ENCODE measurements at places on chromosomes 2 and 18. TPM values are rescaled to one million over a fixed set of nuclear protein-coding genes. Genes with fewer than 3 reads are reported as not detected.

DNA sequence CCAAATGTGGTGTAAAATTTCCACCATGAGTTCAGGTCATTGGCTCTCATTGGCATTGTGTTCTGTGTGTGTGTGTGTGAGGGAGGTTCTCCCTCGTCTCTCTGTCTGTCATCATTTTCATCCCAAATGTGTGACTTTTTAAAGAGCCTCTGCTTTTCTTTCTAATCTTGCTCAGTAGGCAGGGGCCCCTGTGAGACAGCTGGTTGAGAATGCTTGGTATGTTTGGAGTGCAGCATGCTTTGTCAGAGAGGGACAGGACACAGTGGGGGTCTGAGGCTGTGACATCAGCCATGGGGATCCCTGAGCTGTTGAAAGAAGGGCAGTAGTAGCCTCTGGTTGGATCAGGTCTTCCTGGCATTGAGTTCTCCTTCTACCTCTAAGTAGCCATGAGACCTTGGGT lies 10.6 kb downstream of the PTPRM start:
- no peak for DNase-seq

DNA sequence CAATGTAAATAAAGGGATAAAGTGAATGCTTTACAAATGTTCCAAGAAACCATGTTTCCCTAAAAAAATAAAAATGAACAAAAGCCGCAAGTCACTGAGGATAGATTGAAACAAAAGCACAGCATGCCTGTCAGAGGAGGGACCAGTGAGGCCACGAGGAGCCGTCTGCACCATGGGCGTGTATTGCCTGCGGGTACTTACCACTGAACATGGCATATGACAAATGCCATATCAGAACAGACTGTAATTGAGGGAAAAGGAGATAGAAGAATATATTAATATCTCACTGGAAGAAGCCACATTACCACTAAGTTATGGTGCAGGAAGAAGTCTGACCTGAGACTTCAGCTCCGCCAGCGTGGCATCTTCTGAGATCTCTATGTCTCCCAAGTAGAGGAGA lies 75.8 kb downstream of the USP40 start:
- DNase-seq, result no peak

GRCh38 chr2:37802899-37803379 lies 122.1 kb upstream of the RMDN2 start:
- DNase-seq, result no peak

- DNase-seq, result no peak
Observed at GRCh38 chr2:55391155-55391554, 28.5 kb downstream of the CCDC88A start.

Gene NTSR2
- not detected for total RNA-seq

Gene CEBPZ
- 100 TPM for total RNA-seq

- no peak for DNase-seq
Observed at GRCh38 chr18:25998461-25998860, 92.0 kb downstream of the SS18 start.

GRCh38 chr18:74368901-74369705 lies 53.5 kb downstream of the C18orf63 start:
- no peak for DNase-seq

Gene SANBR
- 3.7 TPM for total RNA-seq

Gene LINC00305
- not detected for total RNA-seq

DNA sequence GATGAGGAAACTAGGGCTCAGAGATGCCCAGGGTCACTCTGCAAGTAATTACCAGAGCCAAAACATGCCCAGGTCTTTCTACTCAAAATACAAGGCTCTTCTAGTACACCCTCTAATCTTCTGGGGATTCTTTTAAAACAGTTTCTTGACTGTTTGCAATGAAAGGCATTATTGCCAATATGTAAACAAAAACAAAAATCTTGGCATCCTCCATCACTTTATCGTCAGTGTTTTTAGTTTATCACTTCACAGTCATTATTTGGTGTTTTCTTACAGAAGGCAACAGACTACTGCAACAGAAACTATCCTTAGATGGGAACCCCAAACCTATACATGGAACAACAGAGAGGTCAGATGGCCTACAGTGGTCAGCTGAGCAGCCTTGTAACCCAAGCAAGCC lies 71.0 kb downstream of the KCTD18 start:
- DNase-seq, result no peak

Gene EIF5B
- 96.2 TPM for total RNA-seq

- no peak for DNase-seq
Observed at GRCh38 chr2:207897541-207898353, 127.6 kb downstream of the PLEKHM3 start.

GRCh38 chr18:50114448-50114847 lies 80.5 kb downstream of the MYO5B start:
- DNase-seq, result no peak

GRCh38 chr18:45916302-45916701 lies 50.8 kb downstream of the EPG5 start:
- no peak for DNase-seq

DNA sequence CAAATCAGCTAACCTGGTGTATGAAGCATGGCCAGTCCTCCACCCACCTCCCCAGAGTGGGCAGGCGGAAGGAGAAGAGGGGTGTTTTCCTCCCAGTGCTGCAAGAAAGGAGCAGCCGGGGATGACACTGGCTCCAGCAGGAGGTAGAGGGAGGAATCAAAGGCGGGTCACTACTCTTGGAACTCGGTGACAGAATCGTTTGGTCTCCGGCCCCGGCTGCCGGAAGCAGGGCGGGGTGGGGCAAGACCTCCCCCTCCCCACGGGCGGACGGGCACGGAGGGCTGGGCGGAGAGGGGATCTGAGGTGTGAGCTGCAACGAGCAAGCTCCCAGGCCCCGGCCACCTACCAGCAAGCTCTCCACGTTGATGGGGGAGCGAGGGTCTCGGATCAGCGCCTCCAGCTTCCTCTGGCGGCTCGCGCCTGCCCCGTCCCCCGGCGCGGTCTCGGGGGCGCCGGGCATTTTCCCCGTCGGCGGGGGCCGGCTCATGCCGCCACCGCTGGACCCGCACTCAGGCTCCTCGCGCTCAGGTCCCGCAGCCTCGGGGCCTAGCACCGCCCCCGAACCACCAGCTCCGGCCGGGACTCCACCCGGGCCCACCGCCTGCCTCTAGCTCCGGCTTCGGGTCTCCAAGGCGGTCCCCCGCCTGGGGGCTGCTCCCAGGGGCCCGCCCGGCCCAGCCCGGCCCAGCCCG lies 640 bp downstream of the ROCK2 start:
- peak; percentile 6 for DNase-seq

- DNase-seq, result no peak
Observed at GRCh38 chr18:37578886-37579513, 13.4 kb upstream of the CELF4 start.

DNA sequence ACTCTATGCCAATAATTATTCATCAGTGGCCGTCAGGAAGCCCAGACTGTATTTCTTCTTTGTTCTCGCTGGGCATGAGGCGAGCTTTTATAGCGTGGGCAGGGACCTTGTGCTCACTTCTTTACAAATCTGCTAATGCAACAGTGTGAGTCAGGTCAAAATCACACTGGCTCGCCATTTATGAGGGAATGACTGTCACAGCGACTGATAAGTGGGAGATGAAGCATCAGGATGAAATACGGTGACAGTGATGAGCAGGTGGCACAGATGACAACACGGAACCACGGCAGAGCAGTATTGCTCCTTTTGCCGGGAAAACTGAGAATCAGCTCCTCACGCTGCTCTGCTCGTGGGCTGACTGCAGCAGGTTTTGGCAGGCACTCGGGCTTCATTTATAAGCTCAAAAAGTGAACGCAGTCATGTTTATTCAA lies 20.5 kb downstream of the TYMS start:
- no peak for DNase-seq

Gene MRO
- not detected for total RNA-seq

DNA sequence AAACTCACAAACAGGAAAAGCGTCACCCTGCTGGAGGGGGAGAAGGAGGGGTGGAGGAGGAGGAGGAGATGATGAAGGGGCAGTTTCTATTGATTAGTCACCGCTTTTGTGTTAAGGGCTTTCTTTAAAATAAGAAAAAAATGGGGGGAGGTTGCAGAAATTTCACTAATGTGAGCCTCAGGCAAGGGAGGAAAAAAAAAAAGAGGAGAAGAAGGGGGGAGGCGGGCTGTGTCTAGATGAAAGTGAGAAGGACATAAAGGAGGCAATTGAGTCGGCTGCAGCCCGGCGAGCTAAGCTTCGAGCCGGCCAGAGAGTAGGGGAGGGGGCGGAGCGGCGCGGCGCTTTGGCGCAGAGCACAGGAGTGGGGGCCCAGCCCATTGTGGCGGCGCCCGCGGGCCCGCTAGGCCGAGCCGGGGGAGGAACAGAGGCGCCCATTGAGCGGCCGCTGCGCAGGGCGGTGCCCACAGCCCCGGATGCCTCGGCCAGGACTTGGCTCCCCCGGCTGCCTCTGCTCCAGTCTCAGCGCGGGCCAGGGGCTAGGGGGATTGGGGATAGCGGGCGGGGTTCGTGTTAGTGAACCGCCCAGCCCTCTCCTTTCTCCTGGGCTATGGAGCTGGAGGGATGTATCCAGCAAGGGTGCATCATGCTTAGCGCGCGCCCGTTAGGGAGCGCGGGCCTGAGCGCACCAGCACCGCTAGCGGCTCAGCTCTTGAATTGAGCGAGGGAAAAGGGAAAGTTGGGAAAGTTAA lies 7.9 kb downstream of the PAX3 start:
- no peak for DNase-seq
